ENCODE measurements at places on chromosomes 2 and 18. TPM values are rescaled to one million over a fixed set of nuclear protein-coding genes. Genes with fewer than 3 reads are reported as not detected.

GRCh38 chr18:7236933-7237332 is 6.0 kb downstream of the LRRC30 start:
- no peak for DNase-seq

DNA sequence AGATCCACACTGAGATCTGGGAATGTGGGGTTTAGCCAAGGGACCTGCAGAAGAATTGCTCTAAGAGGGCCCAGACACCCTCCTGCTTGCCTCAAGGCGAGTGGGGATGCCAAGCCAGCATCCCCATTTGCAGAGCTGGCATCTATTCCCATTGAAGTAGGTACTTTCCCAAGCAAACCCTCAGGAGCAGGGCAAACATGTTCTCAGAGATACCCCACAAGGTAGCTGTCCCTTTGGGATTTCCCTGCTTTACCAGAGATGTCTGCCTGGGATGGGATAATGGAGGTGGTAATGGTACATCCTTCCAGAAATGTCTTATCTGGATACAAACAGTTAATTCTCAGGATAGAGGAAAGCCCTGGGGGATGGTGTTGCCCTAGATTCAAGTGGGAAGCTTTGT is 51.2 kb downstream of the GYPC start:
- no peak for DNase-seq

- DNase-seq = no peak
These were observed 90.7 kb upstream of the LRRTM1 start for GRCh38 chr2:80395251-80395650.

DNA sequence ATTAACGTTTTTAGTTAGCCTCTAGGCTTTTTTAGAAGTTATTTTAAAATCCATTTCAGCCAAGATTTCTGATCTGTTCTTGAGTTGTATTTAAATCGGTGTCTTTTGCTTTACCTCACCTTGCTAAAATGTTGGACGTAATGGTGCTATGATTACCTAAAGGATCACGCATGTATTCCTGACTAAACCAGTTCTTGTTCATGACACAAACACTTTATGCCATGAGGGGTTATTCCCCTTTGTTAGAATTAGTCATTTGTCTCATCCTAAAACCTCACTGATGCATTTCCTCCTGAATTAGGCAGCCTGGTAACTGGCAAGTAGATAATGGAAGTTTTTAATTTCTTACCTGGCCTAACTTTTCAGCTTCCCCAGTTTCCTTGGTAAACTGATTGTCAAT is 185.4 kb upstream of the TANK start:
- no peak for DNase-seq

- no peak for DNase-seq
These were observed 326.8 kb downstream of the LRRTM1 start for GRCh38 chr2:79977792-79978191.

GRCh38 chr2:226887940-226888339 is 52.1 kb downstream of the RHBDD1 start:
- DNase-seq = no peak

- DNase-seq = no peak
These were observed 34.1 kb downstream of the CCBE1 start for GRCh38 chr18:59663096-59663495.

DNA sequence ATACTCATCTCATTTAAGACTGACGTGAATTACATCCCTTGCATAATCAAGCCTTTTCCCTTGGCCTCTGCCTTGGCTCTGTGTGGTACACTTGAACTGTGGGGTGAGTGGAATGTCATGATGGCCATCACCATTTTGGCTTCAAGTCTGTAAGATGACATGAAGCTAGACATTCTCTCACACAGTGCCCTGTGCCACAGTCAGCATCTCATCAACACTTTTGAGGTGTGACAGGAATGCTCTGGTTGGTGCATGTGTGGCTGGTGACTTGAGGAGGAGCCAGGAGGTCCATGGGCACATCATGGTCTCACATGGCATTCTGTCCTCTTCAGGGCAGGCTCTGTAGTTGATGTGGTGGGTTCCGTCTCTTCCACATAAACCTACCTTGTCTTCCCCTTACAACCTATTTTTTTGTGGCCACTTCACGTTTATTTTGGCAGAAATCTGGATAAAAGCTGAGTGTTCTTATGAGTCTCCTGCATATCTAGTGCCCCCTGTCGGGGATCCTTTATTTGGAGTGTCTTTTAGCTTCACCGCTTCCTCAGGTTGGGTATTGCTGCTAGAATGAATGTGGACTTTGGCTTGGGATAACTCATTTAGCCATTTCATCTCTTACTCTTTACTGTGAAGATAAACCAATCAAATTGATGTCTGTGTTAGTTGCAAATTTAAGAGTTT is 28.1 kb downstream of the MAP4K4 start:
- no peak for DNase-seq

DNA sequence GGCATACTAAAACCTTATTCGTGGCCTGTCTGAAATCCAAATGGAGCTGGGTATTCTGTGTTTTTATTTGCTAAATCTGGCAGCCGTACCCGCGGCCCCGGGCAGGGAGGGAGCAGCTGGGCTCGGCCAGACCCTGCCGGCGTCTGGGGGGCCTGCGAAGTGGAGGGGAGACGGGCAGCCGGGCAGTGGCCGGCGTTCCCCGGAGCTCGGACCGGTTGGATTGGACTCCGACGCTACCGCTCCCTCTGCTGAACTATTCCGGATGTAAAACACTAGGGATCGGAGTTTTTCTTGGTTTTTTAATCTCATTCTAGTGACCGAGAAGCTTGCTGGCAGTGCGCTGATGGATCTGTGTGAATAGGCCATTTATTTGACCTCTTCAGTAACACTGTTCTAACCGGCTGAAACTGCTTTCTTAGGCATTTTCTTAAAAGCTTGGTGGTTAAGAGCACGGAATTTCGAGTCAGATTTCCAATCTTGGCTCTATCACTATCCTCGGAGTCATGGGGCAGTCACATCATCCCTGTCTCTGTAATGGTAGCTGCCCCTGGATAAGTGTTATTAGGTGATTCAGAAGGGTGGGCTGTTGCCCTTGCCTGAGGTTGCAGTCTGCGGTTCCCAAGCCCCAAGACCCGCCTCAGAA is 694 bp downstream of the UNC50 start:
- no peak for DNase-seq

DNA sequence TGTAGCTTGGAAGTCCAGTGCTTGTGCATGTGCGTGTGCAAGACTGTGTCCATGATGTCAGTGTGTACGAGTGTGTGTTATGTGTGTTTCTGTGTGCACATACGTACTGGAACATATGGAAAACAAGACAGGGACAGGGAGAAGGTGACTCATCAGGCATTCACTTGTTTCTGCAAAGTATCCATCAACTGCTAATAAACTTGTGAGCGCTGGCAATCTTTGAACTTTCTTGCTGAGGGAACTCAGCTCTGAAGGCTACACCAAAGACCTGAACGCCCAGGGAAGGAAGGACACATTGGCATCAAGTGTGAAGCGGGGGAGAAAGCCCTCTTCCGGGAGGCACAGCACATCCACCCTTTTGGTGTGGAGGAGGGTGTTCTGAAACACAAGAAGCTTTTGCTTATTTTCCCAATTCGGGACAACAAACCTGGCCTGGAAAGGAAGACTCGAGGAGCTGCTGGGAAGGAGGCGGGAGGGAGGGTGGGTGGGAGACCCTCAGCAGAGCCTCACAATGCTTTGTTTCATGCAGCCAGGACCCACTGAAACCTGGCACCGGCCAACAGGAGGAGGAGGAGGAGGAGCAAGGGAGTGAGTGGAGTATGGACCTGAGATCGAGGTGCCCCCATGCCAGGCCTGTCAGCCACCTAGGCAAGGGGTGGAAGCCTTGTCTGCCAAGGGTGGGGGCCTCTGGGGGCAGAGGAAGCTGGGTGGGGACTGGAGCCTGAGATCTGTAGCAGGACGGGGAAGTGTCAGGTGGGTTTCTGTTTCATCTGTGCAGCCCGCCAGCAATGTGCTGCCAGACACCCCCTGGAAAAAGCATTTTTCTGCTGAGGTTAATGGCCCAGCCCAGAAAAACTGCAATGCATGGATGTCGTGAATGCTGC is 26.8 kb downstream of the SMAD7 start:
- no peak for DNase-seq

DNA sequence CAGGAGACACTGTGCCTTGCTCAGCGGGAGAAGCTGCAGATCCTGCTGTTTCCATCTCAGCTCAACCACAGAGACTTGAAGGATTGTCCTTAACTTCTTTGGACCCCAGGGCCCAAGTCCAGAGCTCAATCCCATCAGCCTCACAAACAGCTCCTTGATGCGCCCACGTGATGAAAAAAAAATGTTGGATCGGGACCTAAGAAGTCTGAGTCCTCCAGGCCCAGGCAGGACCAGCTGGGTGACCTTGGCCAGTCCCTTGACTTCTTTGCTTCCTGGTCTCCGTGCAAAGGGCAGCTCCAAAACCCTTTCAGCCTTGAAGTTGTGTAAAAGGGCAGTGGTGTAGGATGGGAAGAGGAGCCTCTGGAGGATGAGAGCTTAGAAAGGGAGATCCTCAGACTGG is 175.5 kb downstream of the ZFP36L2 start:
- no peak for DNase-seq

DNA sequence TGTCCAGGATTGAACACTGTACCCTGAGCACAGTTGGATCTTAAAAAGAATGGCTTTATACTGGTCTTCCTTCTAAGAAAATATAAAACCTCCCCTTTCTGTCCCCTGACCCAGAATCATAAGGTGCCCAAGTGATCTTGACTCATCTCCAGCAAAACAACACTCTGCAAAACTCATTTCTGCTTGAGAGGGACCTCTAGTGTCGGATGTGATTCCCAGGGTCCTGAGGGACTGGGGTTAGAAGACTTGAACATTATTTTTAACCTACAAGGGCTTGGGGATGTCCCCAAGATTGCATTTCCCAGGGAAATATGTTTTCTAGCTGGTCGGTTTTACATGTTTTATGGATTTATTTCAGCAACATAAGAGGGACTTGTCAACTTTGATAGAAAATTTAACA is 1318.5 kb upstream of the CELF4 start:
- DNase-seq = no peak

DNA sequence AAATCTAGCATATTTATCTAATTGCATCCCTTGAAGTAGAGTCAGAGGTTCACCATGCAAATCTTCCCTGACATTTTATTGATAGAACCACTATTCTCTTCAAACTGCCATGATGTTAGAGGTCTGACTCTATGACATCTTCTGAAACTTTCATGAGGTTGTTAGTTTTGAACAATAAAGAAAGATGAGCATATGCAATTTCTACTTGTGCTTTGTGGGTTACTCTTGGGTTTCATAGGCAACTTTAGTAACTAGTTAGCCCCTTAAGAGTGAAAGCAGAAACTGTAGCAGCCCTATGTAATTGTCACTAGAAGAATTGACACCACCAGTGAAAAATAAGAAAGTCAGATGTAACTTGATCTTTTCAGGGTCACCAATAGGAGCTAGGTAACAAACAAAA is 53.1 kb upstream of the ZEB2 start:
- DNase-seq = no peak

DNA sequence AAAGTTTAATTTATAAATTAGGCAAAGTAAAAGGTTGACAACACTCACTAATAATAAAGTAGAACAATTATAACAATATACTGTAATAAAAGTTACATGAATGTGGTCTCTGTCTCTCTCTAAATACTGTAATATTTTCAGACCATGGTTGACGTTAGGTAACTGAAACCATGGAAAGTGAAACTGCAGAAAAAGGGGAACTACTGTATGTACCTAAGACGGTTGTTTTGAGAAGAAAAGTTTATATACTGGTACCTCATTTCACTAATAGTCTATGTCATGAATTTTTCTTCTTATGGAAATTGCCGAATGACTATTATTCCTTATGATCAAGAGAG is 166.7 kb upstream of the ZNF521 start:
- no peak for DNase-seq

DNA sequence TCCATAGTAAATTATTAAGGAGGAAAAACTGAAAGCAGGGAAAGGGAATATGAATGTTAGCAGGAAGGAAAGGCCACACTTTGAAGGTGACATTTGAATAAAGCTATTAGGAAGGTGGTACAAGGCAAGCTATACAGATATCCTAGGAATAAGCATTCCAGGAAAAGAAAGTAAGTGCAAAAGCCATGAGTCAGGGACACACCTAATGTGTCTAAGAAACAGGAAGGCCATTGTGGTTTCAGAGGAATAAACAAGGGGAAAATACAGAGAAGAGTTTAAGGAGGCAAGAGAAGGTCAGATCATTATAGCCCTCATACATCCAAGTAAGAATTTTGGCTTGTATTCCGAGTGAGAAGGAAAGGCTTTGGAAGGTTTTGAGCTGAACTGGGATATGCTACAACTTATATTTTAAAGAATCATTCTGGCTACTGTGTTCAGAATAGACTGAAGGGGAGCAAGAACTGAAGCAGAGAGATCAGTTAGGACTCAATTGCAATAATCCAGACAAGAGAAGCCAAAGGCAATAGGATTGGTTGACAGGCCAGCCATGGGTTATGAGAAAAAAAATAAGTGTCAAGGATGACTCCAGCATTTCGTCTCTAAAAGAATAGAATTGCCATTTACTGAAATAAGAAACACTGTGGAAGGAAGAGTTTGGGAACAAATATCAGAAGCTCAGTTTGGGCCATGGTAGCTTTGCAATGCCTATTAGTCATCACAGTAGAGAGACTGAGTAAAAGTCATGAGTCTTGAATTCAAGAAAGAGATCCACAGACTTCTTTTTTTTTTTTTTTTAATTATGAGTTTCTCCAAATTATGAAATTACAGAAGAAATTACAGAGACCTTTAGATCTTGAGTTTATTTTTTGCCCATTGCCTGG is 11.3 kb downstream of the RAD51AP2 start:
- DNase-seq = no peak

GRCh38 chr2:228318218-228318617 is 136.7 kb upstream of the SPHKAP start:
- DNase-seq = no peak

The DAW1 gene
- not detected for total RNA-seq

The ELOA2 gene
- not detected for total RNA-seq

The DCDC2C gene
- not detected for total RNA-seq

The SOX11 gene
- 0.05 TPM for total RNA-seq

All from activated B cell treated with CpG ODN at 0.5 μM for 24 hours (primary cell).